Central memory CD4-positive, alpha-beta T cell (primary cell): ENCODE measurements at places on chromosomes 3 and 15.
A peak's percentile ranks its signal among the peaks of the same experiment; 100 is the strongest.

GRCh38 chr3:147887797-147888196, 478.6 kb downstream of the ZIC1 start:
- DNase-seq, result no peak

DNA sequence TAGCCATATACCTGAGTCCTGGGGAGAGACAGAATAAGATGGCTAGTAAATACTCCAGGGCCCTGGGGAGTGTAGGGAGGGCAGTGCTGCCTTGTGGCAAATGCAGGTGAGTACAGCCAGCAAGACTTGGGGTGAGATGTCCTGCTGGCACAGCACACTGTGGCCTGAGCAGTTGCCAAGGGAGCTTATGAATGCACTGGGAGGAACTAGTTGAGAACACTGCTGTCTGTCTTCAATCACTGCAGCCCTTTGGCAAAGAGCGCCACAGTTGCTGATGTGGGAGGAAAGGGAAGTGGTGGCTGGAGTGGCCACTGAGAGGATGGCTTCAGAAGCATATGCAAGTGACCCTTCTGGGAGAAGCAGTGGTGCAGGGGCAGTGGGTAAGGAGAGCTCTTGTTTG, 264.6 kb downstream of the RORA start:
- no peak for DNase-seq

- no peak for DNase-seq
Observed at GRCh38 chr3:160402221-160403027, 3.0 kb downstream of the SMC4 start.

DNA sequence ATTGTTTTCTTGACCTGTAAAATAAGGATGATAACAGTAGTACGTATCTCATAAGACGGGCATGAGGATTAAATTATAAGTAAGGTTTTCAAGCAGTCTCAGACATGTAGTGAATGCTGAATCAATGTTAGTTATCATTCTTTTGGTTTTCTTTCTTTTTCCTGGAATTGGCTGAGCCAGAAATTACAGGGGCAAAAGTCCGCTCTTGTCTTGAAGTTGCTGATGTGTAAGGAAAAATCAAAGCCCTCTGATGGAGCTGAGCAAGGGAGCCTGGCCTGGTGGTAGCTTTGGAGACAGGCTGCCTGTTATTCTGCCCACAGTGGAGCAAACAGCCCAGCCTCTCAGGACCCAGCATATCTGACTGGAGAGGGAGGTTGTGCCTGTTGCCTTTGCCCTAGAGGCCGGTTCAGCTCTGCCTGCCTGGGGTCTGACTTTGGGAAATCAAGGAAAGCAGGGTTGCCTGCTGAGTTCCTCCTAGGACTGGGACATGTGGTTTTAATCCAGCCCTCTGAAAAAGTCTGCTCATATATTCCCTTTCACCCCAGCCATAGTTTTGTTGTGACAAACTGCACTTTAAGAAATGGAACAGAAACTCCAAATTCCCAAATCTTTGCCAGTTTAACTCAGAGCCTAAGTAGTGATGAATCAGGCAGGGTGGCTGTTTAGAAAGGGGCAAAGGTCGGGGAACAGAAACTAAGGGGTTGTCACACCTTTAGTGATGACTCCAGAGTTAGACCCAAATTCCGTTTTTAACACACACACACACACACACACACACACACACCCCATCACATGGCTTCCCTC, 40.1 kb downstream of the GASK1A start:
- no peak for DNase-seq

- DNase-seq, result no peak
Observed at GRCh38 chr15:26146202-26146601, 283.1 kb upstream of the ATP10A start.

- no peak for DNase-seq
Observed at GRCh38 chr15:90209591-90209990, 8.5 kb downstream of the SEMA4B start.

GRCh38 chr3:64895991-64896895, 208.4 kb upstream of the ADAMTS9 start:
- DNase-seq, result no peak

GRCh38 chr3:103516950-103517349, 1082.1 kb downstream of the ZPLD1 start:
- DNase-seq, result no peak

DNA sequence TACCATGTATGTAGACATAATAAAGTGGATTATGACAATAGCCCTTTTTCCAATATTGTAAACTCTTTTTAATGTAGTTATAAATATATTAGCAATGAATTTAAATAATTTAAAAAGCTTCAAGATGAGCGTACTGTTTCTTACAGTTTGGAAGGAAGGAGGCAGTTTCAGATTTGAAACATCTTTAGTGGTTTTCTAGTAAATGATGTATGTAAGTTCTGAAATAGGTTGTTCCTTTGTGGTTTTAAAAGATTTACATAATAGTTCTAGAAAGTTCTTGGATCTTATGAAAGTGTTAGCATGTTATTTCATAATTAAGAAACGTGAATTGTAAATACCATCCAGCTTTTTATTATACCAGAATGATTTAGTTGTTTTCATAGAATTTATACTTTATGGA, 16.0 kb downstream of the DNAJC19 start:
- DNase-seq, result no peak

DNA sequence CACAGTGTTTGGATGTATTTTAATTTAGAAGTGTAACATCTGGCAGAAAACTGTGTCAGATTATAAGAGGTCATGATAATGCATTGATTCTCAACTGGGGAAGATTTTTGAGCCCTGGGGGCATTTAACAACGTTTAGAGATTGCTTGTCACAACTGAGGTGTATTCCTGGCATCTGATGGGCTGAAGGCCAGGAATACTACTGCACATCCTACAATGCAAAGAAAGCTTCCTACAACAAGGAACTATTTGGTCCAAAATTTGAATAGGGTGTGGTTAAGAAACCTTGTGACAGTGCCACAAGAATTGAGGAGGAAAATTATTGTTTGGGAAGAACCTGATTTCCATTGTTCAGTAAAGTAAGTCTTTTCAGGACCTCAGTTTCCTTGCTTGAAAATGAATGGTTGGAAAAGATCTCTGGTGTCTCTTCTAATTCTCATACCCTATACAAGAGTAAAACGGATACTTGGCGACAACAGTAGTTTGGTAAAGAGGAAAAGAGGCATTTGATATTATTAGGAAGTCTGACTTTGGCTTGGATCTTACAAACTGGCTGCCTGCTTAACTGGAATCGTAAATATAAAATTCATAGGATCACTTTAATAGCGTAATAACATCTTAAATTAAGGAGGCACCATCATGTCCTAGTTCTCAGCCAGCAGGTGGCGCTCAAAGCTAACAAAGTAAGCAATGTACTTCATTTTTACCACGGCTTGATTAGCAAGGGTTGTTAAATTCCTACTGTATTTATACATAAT, 4.3 kb downstream of the DAZL start:
- DNase-seq, result peak; percentile 67

GRCh38 chr3:128287216-128287615, 133.9 kb downstream of the EEFSEC start:
- DNase-seq, result no peak

- no peak for DNase-seq
Observed at GRCh38 chr3:53225181-53225580, 30.6 kb downstream of the TKT start.

- no peak for DNase-seq
Observed at GRCh38 chr3:147943265-147943945, 534.2 kb downstream of the ZIC1 start.

DNA sequence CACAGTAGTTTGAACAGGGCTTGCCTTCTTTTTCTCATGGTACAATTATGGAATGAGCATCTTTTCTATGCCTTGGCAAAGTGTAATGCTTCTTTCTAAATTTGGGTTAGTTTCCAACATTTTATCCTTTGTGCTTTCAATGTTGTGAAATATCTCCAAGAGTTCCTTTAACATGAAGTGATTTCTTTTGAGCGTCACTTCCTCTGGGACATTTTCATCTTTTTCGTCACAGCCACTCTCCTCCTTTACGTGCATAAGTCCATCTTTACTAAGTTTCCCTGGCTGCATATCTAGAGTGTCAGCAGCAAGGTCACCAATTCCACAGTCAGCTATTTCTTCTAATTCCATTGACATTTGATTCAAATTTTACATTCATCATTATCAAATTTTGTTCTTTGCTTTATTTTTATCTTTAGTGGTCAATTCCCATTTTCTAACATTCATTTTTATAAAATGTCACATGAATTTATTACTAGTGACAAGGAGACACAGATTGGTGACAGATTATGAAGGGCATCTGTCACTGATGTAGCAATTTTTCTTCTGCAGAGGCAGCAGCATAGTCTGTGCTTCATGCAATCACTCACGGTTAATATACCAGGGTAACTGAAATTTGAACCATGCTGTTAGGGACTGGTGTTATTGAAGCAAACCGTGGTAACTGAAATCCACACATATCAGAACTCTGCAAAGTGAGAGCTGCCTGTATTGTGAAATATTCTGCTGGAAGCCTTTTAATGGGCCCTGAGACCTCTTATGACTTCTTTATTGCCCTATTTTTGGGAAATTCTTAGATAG, 126.5 kb upstream of the THBS1 start:
- no peak for DNase-seq

DNA sequence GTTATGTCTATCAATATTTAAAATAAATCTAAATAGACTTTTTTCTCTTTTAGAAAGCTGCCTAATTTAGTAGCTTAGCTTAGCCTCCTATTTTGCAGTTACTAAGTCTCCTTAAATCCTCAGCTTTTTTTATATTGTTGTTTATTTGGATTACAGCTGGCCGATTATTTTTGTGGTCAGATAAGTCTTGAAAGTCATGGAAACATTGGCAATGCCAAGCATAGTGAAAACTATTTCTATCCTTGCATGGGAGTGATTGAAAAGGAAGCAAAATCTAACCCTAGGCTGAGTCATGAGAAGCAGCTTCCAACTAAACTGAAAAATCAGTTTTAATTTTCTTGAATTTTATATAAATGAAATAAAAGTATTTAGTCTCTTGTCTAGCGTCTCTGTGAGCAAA, 1063.0 kb upstream of the GBE1 start:
- no peak for DNase-seq

DNA sequence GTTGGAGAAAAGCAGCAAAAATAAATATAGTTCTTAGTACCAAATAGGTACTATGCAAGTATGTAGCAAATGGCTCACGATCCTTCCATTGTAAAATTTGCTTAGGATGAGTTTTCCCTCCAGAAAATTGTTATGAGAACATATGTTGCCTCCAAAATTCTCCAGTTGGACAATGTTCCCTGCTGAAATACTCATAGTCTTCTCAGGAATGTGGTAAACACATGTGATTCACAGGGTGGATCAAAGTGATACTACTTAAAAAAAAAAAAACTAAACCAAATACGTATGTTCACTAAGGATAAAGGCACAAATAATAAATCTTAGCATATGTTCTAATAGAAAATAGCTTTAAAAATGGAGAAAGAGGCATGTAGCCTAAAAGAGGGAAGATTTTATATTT, 84.3 kb upstream of the ZNF385D start:
- DNase-seq, result no peak

- DNase-seq, result no peak
Observed at GRCh38 chr3:170524073-170524472, 61.8 kb downstream of the SLC7A14 start.

DNA sequence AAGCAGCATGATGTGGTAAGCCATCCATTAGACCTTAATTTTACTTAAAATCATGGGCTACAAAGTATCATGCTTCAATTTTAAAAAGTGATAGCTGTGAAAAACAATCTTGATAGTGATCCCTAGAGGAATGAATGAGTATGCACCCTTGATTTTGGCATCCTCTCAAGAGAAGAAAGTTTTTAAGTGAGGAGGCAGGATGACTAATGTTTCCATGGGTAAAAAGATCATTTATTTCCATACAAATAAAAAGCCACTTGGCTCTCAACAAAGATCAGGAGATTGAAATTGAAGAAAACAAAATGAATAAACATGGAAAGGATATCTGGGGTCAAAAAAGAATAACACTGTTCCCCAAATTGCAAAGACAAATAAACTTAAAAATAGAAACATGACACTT, 305.4 kb downstream of the MEX3B start:
- no peak for DNase-seq

DNA sequence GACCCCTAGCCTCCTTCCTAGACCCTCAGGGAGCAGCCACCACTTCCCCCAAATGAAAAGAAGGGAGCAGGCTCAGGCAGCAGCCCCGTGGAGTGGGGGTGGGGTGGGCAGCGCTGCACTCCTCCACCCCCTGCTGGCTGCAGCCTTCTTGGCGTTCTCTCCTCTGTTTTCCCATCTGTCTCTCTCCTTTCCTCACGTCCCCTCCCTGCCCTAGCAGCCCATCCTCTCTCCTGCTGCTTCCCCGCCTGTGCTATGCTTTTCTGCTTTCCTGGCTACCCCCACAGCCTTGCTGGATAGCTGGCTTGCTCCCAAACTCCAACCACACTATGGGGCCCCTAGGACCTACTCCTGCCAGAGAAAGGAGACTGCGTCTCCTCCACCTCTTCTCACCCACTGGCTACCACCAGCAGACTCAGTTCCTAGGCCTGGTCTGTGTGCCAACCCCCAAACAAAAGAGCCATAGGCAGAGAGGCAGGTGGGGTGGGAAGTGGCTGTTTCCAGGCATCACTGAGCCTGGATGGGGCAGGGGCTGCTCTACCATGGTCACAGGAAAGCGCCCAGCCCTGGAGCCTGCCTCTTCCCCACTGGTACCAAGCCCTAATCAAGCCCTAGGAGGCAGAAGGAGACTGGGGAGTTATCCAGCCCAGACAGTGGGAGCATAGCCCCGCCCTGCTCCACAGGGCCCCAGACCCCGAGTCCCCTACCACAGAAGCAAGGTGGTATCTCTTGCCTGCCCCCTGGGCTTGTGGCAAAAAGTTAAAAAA, 3.4 kb upstream of the DISP2 start:
- DNase-seq, result no peak

DNA sequence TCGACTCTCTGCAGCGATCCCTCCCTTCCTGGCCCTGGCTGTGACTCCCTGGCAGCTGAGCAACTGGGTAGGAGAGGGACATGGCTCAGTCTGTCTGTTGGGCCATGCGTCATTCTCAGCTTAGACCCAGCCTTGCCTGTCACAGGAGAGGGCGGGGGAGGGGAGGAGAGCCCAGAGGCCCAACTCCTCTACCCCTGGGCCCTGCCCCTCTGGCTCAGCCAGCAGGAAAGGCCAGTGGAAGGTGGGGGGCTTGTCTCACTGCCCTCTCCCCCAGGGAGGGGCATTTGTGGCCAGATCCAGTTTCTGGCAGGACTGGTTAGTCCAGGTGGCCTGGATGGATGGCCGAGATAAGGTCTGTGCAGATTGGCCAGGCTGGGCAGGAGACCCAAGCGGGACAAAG, 31.6 kb downstream of the DNAJB8 start:
- DNase-seq, result no peak

DNA sequence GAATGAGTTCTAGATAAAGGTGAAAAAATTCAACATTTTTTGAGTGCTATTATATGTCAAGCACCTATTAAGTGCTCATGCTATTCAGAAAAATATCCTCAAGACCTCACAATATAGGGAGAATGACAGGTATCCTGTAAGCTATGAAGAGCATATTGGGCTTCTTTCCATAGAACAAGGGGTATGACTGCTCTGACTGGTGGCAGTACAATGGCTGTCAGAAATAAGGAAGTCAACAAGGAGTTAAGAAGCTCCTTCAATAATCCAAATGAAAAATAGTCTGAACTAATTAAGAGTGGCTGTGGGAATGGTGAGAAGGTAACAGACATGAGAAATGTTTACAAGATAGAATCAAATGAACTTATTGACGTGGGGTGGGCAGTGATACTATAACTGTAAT, 24.7 kb downstream of the NPTN start:
- no peak for DNase-seq

GRCh38 chr3:155254445-155254844, 39.0 kb downstream of the STRIT1 start:
- no peak for DNase-seq
